SHP77 treated with DMSO at 0.1 percent for 48 hours (cell line): ENCODE measurements at places on chromosomes 11 and 22.

DNA sequence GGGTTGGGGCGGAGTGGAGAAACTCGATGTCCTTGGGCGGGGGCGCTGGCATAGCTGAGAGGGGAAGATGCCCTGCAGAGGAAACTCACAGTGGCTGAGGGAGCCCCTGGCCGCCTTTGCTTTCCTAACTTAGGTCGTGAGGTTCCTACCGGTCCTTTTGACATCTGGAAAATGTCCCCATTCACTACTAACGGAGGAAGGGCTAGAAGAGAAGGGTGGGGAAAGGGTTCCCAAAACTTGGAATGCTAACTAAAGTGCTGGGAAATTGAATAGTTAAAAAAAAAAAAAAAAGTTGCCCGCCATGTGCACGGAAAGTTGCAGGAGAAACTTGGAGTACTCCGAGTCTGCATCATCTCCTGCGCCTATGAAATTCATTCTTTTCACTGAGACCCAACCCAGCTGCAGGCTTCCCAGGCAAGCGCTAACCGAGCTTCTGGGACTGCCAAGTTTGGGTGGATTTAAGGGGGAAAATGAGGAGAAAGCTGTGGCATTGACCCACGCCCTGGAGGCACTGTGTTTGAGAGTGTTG, 796 bp downstream of the TIMP3 start:
- no peak for DNase-seq

- DNase-seq: no peak
Observed at GRCh38 chr11:100991541-100991940, 138.1 kb downstream of the PGR start.

- DNase-seq: no peak
Observed at GRCh38 chr11:103608566-103608965, 427.9 kb upstream of the DDI1 start.

- DNase-seq: no peak
Observed at GRCh38 chr11:19985111-19985510, 175.2 kb downstream of the DBX1 start.

DNA sequence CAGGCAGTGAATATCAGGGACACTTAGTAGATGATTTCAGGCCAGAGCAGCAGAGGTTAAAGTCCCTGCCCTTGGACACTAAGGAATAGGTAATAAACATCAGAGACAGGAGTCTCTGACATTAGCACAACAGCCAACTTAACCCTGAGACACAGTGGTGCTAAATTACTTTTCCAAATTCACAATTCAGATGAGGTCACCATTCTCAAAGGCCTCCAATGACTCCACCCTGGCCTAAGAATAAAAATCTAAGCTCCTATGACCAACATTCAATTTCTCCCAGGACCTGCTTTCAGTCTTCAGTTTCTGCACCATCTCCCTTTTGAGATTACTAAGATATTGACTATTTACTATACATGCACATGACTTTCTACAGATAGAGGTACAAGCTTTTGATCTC, 42.0 kb downstream of the BLID start:
- no peak for DNase-seq

DNA sequence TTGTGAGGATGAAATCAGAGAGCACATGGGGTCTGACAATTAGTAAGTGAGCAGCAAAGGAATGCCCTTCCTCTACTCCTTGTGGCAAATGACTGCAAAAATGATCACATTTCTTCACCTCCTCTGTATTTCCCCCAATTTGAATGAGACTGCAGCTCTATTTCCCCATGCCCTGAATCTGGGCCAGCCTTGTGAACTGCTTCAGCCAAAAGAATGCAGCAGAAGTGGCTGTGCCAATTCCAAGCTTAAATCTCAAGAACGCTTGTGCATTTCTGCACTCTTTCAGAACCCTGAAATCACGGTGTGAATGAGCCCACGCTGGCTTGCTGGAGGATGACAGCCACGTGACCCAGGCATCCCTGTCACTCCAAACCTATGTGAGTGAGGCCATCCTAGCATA, 9.9 kb downstream of the SLC43A3 start:
- DNase-seq: no peak

GRCh38 chr11:119130662-119131061, 9.3 kb downstream of the HINFP start:
- no peak for DNase-seq
